Cortex of kidney (tissue), 1 donor: ENCODE measurements at places on chromosomes 4 and X.

GRCh38 chrX:130330706-130331105, 9.0 kb upstream of the SLC25A14 start:
- no peak for DNase-seq

- DNase-seq: no peak
Measured at GRCh38 chr4:54093324-54094240, 6.4 kb upstream of the GSX2 start.

- no peak for DNase-seq
Measured at GRCh38 chr4:77636902-77637301, 31.3 kb downstream of the CXCL13 start.

- DNase-seq: no peak
Measured at GRCh38 chrX:10327651-10328050, 170.9 kb downstream of the CLCN4 start.

DNA sequence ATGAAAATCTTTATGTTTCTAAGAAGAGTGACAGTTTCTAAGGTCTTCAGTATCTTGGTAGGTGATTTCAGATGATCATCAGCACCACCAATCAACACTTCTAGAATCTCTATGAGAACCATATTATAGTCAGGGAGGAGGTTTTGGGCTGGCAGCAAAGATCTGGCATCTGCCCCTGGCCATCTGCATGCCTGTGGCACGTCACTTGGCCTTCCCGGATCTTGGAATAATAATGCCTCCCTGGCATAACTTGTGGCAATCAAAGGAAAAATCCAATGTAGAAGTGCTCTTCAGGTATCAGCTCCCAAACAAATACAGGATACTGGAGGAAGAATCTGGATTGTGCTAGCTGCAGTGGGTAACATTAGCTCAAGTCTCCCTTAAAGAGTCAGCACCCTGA, 57.3 kb downstream of the RASL11B start:
- no peak for DNase-seq

DNA sequence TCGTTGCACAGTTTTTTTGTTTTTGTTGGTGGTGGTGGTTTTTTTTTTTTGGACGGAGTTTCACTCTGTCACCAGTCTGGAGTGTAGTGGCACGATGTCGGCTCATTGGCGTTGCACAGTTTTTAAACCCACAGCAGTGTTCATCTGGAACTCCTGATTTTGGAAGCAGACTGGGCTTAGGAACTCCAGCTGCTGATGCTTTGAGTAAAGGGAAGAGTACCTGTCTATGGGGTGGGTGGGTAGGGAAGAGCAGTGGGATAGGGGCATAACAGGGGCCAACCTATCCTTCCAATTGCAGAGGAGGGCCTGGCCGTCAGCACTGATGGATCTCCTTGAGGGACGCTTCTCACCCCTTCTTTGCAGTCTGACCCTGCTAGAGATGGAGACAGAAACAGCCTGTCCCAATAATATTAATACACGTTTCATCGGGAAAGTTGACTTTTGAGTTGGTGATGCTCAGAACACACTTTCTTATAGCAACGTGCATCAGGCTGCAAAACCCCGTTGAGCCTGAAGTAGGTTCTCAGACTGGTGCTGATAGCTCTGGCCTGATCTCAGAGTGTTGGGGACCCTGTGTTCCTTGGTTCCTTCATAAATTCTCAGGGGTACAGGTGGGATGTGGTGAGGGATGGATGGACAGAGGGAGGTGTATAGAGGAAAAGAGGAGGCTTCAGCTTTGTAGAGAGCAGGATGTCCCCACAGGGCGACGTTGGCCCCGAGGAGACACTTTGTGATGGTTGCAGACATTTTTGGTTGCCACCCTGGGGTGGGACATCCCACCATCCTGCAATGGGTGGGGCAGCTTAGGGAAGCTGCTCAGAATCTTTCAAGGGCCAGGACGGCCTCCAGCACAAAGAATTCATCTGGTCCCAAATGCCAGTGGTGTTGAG, 2.3 kb downstream of the CD99 start:
- no peak for DNase-seq

- DNase-seq: no peak
Measured at GRCh38 chr4:36785973-36786372, 458.6 kb upstream of the NWD2 start.

- DNase-seq: no peak
Measured at GRCh38 chr4:101356928-101357327, 9.6 kb upstream of the PPP3CA start.

GRCh38 chrX:19156186-19156585, 33.9 kb upstream of the ADGRG2 start:
- DNase-seq: no peak

DNA sequence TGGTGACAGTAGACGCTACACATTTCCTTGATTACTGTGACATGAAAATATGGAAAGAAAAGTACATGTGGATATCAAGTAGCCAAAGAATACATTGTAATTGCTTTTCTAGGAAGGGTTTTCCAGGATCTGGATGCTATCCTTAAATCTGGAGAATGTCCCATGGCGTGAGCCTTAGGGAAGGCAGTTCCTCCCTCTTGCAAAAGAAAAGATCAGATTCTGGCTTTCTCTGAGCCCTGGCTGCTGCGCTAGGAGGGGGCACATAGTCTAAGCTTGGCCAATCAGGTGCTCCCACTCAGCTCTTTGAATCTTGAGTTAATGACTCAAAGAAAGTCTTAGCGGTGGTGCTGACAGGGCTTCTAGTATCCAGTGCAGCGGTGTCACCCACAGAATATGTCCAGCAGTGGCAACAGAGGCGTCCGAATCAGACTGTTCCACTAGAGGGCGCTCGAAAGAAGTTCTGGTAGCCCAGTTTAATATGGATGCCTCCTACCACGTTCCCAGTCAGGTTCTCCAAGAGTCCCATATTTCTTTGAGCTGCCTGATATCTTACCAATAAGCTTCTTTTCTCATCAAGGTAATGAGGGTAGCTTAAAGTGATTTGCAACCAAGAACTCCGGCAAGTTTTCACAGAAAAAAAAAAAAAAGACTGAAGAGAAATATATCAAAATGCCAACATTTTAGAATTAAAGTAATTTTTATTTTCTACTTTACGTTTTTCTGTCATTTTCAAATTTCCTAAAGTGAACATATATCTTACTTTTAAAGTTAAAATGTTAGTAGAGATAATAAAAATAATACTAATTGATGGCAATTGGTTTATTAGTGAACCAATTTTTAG, 213.4 kb upstream of the S100G start:
- no peak for DNase-seq

DNA sequence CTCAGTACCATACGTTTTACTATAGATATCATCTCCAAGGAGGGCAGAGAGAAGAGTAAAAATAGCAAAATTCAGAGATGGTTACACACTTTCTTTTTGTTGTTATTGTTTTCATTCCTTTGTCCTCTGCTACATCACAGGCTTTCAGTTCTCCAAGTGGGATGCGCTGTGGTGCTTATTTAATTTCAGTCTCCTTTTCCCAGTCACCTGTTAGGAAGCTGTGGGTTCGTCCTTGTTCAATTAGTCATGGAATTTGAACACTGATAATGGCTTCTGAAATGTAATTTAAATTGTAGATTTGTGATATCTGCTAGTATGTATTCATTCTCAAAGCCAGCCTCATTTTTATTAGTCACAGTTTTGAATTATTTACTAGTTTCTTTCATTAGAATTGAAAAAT, 38.8 kb upstream of the DHRSX start:
- no peak for DNase-seq

DNA sequence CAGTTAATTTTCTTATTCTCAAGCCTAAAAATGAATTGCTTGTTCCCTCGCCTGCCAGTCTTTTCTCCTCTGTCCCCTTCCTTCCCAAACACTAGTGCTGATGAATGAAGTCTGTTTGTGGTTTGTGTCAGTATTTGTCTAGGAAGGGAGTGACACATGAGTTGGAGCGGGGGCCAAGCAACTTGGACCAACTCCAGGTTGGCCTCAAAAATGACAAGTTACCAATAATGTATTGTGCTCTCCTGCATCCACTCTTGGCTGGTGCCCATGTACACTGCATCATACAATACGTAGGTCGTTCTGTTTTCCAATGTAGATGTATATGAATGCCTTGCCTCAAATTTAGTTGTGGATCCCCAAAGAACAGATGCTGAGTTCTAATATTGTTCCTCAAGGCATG, 223.0 kb upstream of the GPC4 start:
- DNase-seq: no peak

DNA sequence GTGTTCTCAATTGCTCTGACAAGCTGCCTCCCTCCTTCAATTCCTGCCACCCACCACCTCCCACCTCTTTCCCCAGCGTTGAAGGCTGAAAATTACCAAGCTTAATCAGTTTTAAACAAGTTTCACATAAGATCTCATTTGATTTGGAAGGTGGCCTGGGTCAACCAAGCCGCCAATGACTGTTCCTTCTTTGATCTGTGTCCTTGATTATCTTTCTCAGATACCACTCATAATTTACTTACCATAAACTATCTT, 211.4 kb downstream of the SLIT2 start:
- DNase-seq: no peak

DNA sequence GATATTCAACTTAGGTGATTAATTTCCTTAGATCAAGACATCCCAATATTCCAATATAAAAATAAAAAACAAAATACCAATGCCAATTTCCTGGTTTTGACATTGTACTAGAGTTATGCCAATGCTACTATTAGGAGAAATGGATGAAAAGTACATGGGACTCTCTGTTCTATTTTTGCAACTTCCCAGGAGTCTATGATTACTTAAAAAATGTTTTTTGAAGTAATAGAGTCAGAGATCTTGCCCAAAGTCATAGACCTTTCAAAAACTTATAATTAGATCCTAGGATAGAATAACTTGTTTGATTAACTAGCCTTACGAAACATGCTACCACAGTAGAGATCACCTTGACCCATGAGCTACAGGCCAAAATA, 73.6 kb upstream of the MAOA start:
- DNase-seq: no peak

DNA sequence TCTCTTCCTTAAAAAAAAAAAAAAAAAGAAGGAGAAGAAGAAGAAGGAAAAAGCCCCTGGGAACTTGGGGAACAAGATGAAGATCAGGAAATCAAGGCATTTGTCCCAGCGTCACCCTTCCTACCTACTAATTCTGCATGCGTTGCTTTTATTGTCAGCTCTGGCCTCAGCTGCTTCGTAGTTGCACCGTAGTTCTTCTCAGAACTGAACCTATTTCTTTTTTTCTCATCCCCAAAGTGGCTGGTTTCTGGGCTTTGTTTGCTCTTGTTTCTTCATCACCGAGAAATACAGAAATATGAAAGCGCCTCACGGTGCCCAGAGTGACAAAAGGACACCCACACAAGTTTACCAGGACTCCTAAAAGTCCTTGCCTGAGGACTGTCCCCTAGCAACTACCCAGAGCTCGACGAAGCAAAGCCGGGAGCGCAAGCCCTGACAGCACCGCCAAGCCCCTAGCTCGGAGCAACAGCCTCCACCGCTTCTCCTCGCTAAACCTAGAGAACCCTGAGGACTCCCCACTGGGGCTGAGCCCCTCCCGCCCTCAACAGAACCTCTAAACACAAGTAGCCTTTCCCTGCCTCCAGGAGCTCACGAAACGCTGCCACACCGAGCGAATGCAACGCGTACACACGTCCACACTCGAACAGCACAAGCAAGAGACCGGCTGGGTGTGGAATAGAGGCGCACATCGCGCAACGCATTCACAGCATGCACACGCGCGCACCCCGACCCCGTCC, 710 bp downstream of the PRKG2 start:
- no peak for DNase-seq

DNA sequence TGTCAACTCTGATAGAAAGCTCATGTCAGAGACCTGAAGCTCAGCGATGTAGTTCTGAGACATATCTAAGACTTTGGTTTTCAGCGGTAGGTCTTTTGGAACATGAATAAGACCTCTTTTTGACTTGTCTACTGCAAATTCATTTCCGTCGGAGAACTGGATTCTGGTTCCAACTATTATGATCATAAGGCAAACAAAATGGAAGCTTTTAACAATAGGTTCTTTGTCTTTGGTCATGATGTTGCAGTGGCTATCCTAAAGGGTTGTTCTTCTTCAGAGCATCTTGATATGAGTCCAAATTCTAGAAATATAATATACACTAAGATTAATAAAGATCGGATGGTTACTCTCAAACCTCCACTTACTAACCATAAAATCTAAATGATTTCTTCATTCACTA, 24.6 kb upstream of the TLR1 start:
- DNase-seq: no peak

- no peak for DNase-seq
Measured at GRCh38 chrX:125137521-125137920, 182.2 kb upstream of the TEX13C start.

- no peak for DNase-seq
Measured at GRCh38 chrX:129462707-129463106, 60.6 kb downstream of the SMARCA1 start.

GRCh38 chrX:140817943-140818342, 108.4 kb downstream of the LINC00632 start:
- no peak for DNase-seq

DNA sequence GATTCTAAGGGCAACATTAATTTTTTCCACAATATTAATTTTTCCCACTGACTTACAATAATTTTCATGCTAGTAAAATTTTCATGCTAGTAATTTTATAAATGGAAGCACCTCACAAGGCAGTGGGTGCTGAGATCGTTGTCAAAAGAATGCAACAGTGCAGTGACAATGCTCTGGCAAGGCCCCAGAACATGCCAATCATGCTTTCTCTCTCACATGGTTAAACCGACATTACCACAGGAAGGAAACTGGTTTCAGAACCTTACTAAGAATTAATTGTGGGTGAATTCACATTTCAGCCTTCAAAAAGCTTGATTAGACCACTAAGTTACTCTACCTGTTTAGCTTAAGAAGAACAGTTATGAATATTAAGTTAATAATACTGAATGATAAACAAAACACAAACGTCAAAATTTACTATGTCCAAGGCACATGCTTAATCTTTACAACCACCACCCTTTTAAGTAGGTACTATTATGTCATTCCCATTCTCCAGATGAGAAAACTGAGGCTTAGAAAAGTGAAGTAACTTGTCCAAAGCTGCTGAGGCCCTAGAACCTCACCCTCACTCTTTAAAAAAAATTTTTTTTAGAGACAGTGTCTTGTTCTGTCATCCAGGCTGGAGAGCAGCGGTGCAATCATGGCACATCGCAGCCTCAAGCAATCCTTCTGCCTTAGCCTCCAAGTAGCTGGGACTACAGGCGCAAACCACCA, 10.0 kb upstream of the OPHN1 start:
- DNase-seq: no peak

GRCh38 chrX:71118985-71119535, 664 bp downstream of the MED12 start:
- no peak for DNase-seq

GRCh38 chrX:38847206-38847902, 46.1 kb downstream of the MID1IP1 start:
- DNase-seq: no peak

DNA sequence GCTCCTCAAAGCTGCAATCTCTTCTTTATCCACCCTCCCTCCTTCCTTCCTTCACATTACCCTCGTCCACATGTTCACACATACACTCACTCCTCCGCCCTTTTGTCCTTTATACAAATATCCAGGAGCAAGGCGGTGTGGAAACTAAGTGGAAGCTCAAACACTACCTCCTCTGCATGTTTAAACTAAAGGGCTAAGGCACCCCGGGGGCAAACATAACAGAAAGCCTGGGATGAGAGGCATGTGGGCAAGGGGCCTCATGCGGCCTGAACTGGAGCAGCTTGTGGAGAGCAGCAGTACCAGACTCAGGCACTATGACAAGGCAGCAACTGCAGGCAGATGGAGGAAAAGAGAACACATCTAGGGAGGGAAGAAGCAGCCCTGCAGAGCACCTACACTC, 9.5 kb downstream of the MAB21L2 start:
- DNase-seq: no peak

- DNase-seq: no peak
Measured at GRCh38 chrX:48573690-48574269, 504 bp upstream of the RBM3 start.
